Daoy (cell line): ENCODE measurements at places on chromosomes 13 and 19.

- no peak for DNase-seq
These were observed 408.3 kb downstream of the KLF5 start for GRCh38 chr13:73467125-73467524.

DNA sequence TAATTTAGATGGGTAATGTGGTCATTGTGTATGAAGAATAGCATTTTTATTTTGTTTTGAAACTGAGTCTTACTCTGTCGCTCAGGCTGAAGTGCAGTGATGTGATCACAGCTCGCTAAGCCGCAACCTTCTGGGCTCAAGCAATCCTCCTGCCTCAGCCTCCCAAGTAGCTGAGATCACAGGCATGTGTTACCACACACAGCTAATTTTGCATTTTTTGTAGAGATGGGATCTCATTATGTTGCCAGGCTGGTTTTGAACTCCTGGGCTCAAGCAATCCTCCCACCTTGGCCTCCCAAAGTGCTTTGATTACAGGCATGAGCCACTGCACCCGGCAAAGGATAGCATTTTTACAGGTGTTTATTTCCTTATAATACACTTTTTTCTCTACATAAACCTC, 36.6 kb downstream of the SERTM1 start:
- DNase-seq, result no peak

- no peak for DNase-seq
These were observed 140.6 kb downstream of the ZIC5 start for GRCh38 chr13:99830931-99831330.

DNA sequence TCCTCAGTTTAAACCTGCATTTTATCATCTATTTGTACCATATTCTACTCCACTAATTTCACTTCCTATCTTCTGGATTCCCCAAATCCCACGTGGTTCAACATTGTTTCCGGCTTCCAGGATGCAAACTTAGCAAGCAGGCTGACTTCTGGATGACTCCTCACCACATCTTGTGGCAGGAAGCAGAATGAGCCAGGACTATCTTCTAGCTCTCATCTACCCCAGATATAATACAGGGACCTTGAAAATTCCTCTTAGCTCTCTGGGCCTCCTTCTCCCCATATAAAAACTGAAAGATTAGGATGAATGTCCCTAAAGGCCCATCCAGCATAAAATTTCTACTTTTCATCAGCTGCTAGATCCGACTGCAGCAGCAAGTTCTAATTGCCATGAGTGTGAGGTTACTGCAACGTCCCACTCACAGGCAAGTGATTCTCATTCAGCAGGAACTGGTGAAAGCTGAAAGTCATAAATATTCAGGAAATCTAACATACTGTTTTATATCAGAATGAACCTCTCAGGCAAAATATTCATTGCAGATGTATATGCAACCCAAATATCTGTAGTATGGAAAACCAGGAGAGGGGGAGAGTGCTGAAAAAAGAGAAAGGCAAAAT, 93.4 kb downstream of the KCTD12 start:
- peak; percentile 58 for DNase-seq

DNA sequence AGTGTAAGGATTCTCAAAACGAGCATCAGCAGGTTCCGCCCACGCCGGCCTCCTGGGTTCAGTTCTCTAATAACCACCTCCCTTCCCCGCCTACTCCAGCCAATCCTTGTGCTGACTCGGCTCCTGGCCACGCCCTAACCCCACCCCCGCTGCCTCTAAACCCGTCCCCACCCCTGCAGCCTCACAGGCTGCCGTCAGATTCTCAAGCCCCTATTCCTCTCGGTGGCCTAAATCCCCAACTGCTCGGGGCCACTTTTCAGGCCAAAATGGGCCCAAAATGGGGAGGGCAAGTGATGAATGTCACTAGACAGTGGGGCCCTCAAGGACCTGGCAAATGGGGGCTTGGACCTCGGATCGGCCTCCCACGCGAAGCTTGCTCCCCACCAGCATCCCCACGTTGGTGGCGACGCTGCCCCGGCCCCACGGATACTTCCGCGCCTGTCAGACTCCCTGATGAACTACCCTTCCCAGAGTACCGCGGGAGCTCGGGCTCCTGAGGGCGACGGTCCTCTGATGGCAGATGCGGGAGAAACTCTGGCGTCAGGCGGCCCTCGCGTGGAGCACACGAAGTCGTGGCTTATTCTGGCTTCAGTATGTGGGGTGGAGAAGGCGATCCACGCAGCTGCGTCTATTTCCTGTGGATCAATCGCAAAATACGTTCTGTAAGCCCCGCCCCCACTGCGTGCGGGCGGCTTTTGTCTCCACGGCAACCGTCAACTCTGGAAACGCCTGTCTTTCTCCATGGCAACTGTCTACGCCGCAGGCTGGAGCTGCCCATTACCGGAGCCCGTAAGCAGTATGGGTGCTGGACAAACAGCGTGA, 24.8 kb downstream of the ZNF473 start:
- DNase-seq, result peak; percentile 90
